Stimulated activated CD8-positive, alpha-beta memory T cell treated with anti-CD3 and anti-CD28 coated beads, Interleukin-15, amount 100 ng/mL, for 4 hours (primary cell): ENCODE measurements at places on chromosomes 7 and 10.
A peak's percentile ranks its signal among the peaks of the same experiment; 100 is the strongest.

DNA sequence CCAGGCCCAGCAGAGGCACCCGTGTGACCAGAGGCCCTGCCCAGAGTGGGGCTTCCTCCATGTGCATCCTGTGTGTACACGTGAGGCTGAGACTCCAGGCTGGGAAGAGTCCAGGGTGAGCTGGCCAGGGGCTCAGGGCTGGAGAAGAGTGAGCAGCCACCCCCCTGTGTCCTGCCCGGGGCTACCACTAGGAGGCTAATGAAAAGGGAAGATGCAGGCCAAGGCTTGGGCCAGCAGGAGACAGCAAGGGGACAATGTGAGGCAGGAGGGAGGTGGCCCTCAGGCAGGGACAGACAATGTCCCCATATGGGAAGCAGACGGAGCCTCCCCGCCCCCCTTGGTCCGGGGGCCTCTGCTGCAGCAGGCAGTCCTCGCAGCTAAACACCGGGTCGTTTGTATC is 102.0 kb downstream of the HIF1AN start:
- DNase-seq, result no peak

DNA sequence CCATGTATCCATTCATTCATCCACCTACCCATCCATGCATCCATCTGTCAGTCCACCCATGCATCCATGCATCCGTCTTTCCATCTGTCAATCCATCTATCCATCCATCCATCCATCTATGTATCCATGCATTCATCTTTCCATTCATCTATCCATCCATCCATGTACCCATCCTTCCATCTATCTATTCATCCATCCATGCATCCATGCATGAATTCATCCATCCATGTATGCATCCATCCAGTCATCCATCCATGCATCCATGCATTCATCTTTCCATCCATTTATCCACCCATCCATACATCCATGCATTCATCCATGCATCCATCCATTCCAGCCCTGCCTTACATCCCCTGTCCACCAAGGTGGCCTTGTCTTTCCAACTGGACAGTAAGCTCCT is 45.7 kb downstream of the SORCS3 start:
- DNase-seq, result no peak

- no peak for DNase-seq
These were observed 342.9 kb downstream of the AUTS2 start for GRCh38 chr7:69941077-69941651.

DNA sequence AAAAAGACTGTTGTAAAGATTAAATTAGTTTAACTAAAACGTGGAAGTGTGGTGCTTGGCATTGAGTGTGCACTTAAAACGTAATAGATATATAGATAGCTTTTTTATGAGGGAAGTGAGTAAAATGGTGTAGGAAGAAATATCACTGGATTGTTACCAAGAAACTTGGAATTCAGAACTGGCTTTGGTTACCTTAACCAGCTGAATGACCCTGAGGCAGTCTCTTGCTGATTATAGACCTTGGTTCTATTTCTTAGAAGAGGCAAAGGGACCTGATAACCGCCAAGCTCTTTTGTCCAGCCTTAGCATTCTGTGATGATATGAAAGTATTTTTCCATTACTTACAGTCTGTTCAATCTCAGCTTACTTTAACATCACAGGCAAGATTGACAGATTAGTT is 3.8 kb downstream of the REEP3 start:
- DNase-seq, result no peak

GRCh38 chr7:86207740-86208139 is 436.0 kb upstream of the GRM3 start:
- DNase-seq, result no peak

- no peak for DNase-seq
These were observed 37.2 kb downstream of the CALML5 start for GRCh38 chr10:5461914-5462840.

DNA sequence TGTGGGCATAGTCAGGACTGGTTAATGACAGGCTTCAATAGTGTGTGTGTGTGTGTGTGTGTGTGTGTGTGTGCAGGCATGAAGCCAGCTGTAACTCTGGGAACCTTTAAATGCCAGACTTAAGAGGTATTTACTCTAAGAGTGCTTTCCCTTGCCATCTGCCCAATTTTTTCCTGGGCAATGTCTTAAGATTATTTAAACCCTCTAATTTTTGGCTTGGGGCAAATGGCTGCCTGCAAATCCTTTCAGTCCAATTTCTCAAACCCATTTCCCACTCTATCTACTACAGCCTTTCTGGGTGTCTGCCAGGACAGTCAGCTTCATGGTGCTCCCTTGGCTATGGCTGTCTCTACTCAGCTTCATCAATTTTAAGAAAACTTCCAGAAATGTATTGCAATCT is 62.6 kb upstream of the C1GALT1 start:
- DNase-seq, result no peak

- DNase-seq, result peak; percentile 51
These were observed 32.8 kb downstream of the NOD1 start for GRCh38 chr7:30445770-30446169.

DNA sequence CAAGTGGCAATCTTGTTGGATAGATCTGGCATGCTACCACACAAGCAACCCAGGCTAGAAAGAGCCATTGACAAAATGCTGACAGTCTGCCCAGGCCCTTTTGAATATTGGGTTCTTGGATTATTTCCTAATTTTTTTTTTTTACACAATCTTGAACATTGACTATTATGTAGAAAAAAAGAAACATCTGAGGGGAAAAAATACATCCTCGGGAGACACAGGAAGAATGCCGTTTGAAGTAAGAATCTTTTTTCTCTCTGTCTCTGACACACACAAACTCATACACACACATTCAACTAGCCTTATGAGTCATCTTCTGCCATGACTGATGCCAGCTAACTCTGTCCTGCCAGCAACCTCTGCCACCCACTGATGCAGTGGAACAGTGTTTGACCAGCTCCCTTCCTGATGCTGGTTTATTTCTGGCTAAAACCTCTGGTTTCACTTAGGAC is 47.2 kb downstream of the SORBS1 start:
- no peak for DNase-seq
